ENCODE measurements at places on chromosomes 16 and 17.

DNA sequence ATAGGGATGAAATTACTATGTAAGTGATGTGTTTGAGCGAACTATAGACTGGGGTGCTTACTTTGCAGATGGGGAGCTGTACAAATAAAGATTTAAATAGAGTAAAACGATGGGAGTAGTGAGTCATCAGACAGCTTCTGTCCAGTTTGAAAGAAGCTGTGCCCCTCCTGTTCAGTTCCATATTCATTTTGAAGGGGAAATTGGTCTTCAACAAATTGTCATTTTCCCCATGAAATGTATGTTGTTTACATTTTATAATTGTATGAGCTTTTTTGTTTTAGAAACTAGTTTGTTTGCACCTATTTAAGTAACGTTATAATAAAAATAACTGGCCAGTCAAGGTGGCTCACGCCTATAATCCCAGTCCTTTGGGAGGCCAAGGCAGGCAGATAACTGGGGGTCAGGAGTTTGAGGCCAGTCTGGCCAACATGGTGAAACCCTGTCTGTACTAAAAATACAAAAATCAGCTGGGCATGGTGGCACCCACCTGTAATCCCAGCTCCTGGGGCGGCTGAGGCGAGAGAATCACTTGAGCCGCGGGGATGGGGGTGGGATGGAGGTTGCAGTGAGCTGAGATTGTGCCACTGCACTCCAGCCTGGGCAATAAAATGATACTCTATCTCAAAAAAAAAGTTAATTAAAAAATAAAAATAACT, 20.2 kb downstream of the SEC14L1 start:
- DNase-seq: no peak

DNA sequence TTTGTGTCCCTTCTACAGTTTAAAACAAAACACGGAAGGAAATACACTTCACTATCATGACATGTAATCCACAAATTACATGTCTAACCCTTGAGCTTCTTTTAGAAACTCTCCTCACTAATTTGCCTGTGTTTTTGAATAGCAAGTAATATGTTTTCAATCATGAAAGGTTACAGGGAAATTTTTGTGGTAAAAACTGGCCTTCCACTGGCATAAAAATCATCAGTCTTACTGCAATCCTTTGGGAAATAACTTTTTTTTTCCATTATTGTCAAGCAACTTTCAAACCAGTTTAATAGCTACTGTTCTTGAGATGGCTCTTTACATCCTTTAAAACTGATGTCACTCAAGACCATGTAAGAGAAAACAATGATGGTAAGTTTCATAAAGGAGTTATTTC, 27.0 kb downstream of the MYO1D start:
- no peak for DNase-seq

DNA sequence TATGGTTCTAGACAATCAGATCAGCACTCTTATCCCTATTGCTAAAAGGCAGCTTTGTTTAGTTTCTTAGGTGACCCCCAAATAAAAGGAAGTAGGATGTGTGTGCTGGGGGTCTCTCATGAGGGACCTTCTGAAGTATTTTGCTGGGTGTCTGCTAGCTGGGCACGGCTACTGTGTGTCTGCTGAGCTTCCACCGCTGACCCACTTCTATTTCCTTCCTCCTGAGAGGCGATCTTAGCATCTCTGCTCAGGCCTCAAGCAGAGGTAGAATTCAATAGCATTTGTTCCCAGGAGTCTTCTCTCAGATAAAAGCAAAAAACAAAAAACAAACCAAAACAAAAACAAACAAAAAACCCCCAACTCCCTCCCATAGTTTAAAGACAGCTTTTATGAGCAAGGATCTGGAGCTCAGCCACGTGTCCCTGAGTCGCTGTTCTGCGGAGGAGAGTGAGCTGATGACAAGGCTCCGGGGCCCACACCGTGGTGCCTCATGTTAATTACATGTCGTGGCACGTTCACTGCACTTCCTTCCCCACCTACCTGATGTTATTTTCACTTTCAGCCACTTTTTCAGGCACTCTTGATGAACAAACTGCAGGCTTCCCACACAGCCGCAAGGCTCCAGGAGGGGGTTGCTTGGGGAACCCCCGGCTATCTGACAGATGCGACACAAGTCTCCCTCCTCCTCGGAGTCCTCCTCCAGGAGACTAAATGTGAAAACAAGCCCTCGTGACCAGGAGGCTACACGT, 83.5 kb downstream of the MARCHF10 start:
- DNase-seq: peak; percentile 56

GRCh38 chr17:7184647-7185046, 5.5 kb upstream of the ASGR1 start:
- DNase-seq: no peak

DNA sequence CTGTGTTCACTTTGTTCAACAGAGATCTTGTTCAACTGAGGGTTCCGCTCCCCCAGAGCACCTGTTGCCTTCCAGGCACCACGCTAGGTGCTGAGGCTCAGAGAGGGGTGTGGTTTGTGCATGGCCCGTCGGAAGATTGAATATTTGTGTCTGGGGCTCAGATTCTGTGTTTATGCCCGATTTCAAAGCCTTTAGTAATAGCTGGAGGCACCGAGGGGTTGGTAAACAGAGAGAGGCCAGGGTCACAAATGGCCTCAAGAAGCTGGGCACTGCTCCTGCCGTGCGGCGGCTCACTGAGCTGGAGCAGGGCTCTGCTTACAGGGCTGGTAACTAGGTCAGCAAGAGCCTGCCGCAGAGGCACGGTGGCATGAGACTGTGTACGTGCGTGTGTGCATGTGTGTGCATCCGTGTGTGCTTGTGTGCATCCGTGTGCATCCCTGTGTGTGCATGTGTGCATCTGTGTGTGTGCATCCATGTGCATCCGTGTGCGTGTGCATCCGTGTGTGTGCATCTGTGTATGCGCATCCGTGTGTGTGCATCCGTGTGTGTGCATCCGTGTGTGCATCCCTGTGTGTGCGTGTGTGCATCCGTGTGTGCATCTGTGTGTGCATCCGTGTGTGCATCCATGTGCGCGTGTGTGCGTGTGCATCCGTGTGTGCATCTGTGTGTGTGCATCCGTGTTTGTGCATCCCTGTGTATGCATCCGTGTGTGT, 5.4 kb downstream of the ITGAE start:
- DNase-seq: no peak

DNA sequence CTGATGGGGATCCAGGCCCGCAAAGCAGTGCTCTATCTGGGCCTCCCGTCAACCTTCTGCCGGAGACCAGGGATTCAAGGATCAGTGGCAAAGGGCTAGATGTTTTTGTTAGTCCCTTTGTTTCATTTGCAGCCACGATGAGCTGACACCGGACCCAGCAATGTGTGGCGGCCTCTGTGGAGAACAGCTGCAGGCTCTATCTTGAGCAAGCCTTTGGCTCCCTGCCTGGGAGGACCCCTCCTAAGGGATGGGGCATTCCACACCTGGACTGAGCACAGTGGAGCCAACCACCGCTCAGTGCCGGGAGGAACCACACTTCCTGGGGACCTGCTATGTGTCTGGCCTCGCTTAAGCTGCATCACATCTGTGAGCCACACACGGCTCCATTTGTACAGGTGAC, 215.8 kb downstream of the RBFOX3 start:
- DNase-seq: no peak

- DNase-seq: no peak
Measured at GRCh38 chr17:10048629-10049350, 143.7 kb upstream of the RCVRN start.

DNA sequence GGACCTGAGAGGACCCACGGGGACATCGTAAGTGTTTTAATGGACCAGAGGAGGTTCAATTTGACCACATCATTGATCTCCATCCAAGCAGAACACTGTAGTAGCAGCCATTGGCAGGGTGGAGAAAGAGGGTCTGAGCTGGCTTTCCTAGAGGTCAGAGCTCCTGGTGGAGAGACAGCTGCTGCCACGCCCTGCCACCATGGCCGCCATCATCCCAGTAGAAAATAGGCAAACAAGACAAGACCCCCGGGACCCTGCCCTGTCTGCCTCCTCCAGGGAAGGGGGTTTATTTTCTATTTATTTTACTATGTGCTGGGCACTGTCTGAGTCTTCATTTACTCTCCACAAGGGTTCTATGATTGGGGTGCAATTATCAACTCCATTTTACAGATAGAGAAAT, 11.4 kb upstream of the ITGA3 start:
- no peak for DNase-seq

- DNase-seq: no peak
Measured at GRCh38 chr16:4160658-4161430, 44.6 kb upstream of the ADCY9 start.

- no peak for DNase-seq
Measured at GRCh38 chr17:40848583-40849235, 18.3 kb downstream of the KRT12 start.

DNA sequence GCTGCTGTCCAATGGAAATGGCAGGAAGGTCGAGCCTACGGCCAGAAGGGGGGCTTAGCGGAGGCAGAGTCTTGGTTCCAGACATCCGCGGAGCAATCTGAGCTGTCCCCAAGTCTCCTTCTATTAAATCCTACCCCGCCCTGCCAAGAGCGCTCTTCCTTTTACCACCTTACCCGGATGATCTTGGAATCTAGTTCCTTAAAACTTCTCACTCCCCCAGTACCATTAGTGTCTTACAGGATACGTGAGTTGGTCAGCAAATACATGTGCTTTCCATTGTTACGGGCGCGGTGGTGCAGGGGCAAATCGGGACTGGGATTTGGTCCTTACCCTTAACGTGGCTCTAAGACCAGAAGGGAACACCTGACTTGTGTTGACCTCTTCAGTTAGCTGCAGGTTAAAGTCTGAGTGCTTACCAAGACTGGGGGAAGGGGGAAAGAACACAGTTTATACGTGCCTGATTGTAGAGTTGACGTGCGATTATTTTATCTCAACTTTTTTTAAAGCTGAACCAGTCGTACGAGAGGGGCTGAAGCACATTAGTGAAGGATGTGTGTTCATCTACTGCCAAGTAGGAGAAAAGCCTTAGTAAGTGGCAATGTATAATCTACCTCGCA, 495 bp downstream of the TXNDC17 start:
- DNase-seq: peak; percentile 13

GRCh38 chr17:30568117-30568430, 90.9 kb downstream of the GOSR1 start:
- DNase-seq: no peak

GRCh38 chr16:49530427-49530970, 156.9 kb downstream of the C16orf78 start:
- DNase-seq: no peak

GRCh38 chr16:75372236-75372856, 61.0 kb downstream of the CFDP1 start:
- DNase-seq: no peak

- no peak for DNase-seq
Measured at GRCh38 chr16:46949241-46949892, 24.1 kb downstream of the DNAJA2 start.

DNA sequence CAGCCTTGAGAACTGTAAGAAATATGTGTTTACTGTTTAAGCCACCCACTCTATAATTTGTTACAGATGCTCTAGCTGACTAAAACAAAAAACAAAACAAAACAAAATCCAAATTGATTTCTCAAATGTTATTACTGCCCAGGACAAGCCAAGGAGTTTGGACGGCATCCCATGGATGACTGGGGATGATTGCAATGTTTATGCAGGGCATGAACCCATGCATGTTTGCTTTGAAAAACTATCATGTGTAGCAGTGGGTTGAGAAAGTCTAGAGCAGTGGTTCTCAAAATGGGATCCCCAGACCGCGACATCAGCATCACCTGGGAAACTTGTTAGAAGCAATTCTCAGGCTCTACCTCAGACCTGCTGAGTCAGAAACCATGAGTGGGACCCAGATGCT, 223.2 kb upstream of the PSMD7 start:
- DNase-seq: no peak

GRCh38 chr17:38609280-38610031, 3.7 kb upstream of the SRCIN1 start:
- no peak for DNase-seq

DNA sequence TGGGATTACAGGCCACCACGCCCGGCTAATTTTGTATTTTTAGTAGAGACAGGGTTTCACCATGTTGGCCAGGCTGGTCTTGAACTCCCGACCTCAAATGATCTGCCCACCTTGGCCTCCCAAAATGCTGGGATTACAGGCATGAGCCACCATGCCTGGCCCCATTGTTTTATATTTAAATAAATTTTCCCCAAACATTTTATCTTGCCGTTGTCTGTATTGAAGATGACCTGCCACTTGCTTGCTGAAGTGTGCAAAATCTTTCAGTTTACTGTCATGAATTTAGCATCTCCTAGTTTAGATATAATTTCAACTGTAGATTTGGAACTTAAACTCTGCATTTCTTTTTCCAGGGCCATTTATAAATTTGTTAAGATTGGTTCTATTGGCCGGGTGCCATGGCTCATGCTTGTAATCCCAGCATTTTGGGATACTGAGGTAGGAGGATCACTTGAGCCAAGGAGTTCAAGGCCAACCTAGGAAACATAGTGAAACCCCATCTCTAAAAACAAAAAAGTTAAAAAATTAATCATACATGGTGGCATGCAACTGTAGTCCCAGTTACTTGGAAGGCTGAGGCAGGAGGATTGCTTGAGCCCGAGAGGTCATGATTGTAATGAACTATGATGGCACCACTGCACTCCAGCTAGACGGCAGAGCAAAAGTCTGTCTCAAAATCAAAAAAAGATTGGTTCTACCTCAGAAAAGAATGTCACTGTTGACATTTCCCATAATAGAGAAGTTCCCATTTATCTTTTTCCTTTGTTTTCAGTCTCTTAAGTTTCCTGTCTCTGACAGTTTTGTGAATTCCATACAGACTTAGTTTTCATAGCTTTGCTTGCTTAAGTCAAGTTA, 84.4 kb downstream of the VMP1 start:
- no peak for DNase-seq

DNA sequence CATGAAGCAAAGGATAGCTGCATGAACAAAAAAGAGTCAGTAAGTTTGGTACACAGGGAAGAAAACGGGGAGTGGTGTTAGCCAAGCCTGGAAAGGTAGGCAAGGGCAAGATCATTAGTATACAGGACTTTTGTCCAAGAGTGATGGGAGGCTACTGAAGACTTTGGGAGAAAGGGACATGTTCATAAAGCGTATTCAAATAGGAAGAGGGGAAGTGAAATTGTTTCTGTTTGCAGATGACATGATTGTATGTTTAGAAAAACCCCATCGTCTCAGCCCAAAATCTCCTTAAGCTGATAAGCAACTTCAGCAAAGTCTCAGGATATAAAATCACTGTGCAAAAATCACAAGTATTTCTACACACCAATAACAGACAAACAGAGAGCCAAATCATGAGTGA, 19.4 kb downstream of the CDYL2 start:
- DNase-seq: no peak

GRCh38 chr16:15545544-15545943, 97.4 kb downstream of the MARF1 start:
- no peak for DNase-seq

- no peak for DNase-seq
Measured at GRCh38 chr17:49848019-49848473, at the start of gene TAC4. Gene TAC4, minus strand, starts transcription at chr17:49848069. Its CDS starts 52 bp downstream, at chr17:49848017.

- no peak for DNase-seq
Measured at GRCh38 chr16:6861135-6861814, 471.4 kb upstream of the RBFOX1 start.
